ENCODE measurements at places on chromosomes 3 and 15. TPM values are rescaled to one million over a fixed set of nuclear protein-coding genes. Genes with fewer than 3 reads are reported as not detected.

Gene THAP10
- 16.7 TPM for polyA plus RNA-seq

Gene LSG1
- polyA plus RNA-seq: 17.7 TPM

Gene SCAANT1
- polyA plus RNA-seq: not detected

Gene SQOR
- not detected for polyA plus RNA-seq

Gene POTEB
- polyA plus RNA-seq: not detected

Gene FGF7
- polyA plus RNA-seq: 2.0 TPM

Gene MKRN2
- polyA plus RNA-seq: 13.7 TPM

Gene LRRN1
- polyA plus RNA-seq: 59.6 TPM

Gene MAGI1
- 10.8 TPM for polyA plus RNA-seq

Gene IL1RAP
- polyA plus RNA-seq: 17.2 TPM

Gene CLDN16
- polyA plus RNA-seq: not detected

Gene IL17RB
- 5.1 TPM for polyA plus RNA-seq

Gene SLC7A14
- polyA plus RNA-seq: 6.4 TPM

Gene ACAA1
- polyA plus RNA-seq: 21.7 TPM

Gene TLR9
- polyA plus RNA-seq: not detected

Gene FAM227B
- 2.7 TPM for polyA plus RNA-seq

Gene HCN4
- polyA plus RNA-seq: 4.7 TPM

Gene MOBP
- polyA plus RNA-seq: 2.7 TPM

Gene ATP2B2
- polyA plus RNA-seq: 357 TPM

Gene ANKRD34C
- 4.0 TPM for polyA plus RNA-seq

Gene TFDP2
- polyA plus RNA-seq: 60.4 TPM

Gene CCR1
- polyA plus RNA-seq: not detected

Gene PPARG
- polyA plus RNA-seq: not detected

Gene AGBL1
- not detected for polyA plus RNA-seq

Gene GOLGA8G
- not detected for polyA plus RNA-seq

Gene COL6A5
- polyA plus RNA-seq: not detected

Gene WDR53
- 6.2 TPM for polyA plus RNA-seq

Gene USP13
- polyA plus RNA-seq: 4.8 TPM

Gene HRG
- polyA plus RNA-seq: not detected

Gene ARGFX
- polyA plus RNA-seq: not detected

Gene CCNB2
- polyA plus RNA-seq: 1.4 TPM

Gene ITGA11
- polyA plus RNA-seq: 0.42 TPM

Gene DUOX1
- not detected for polyA plus RNA-seq

Gene NAA50
- 40.3 TPM for polyA plus RNA-seq

Gene DUOXA2
- not detected for polyA plus RNA-seq

Gene PIGZ
- 1.7 TPM for polyA plus RNA-seq

Gene SLC9C1
- polyA plus RNA-seq: not detected

Gene NDN
- polyA plus RNA-seq: 23.8 TPM

Gene NOX5
- not detected for polyA plus RNA-seq

Gene NRROS
- polyA plus RNA-seq: not detected

Gene CLSTN2
- 5.5 TPM for polyA plus RNA-seq

Gene SUSD5
- 0.62 TPM for polyA plus RNA-seq

Gene GOLGA6L4
- polyA plus RNA-seq: 3.4 TPM

Gene NRG4
- 0.48 TPM for polyA plus RNA-seq

Gene MYRIP
- 8.1 TPM for polyA plus RNA-seq

Gene CDCP1
- 0.09 TPM for polyA plus RNA-seq

Gene SPINK8
- not detected for polyA plus RNA-seq

Gene ZBED2
- polyA plus RNA-seq: not detected

Gene INSYN1
- 1.6 TPM for polyA plus RNA-seq

Gene ZSCAN2
- polyA plus RNA-seq: 0.90 TPM

Gene MAP6D1
- polyA plus RNA-seq: 8.7 TPM

Gene TXNRD3
- 1.4 TPM for polyA plus RNA-seq

Gene WNT7A
- polyA plus RNA-seq: not detected

Gene EPHB3
- polyA plus RNA-seq: 0.05 TPM

Gene SNTN
- polyA plus RNA-seq: 3.5 TPM
